ENCODE measurements at places on chromosomes 2 and 18.

GRCh38 chr2:1758171-1758570 lies 13.9 kb upstream of the PXDN start:
- no peak for DNase-seq

GRCh38 chr2:63444565-63445288 lies 143.6 kb downstream of the WDPCP start:
- no peak for DNase-seq

GRCh38 chr2:134839649-134840048 lies 1.2 kb downstream of the ACMSD start:
- peak; percentile 14 for DNase-seq

DNA sequence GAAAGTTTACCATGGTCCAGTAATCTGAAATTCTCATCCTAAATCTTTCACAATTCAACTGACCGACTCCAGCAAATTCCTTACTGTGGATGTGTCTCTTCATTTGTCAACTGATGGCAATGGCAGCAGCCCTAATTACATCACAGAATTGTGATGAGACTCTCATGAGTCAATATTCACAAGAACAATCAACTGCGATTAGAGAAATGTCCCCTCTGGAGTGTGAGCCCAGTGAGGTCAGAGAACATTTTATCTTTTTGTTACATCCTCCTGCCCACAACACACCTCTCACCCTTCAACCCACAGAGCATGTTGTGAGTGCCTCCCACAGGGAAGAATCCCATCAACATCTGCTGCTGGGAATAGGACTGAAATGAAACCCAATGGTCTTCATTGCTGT lies 73.6 kb downstream of the CD226 start:
- DNase-seq: no peak

- no peak for DNase-seq
Measured at GRCh38 chr2:57370882-57371585, 675.6 kb upstream of the VRK2 start.

Data from NCI-H1105 treated with DMSO at 0.1 percent for 48 hours (cell line).